ENCODE measurements at places on chromosomes 13 and 19.

- no peak for DNase-seq
These were observed 66.1 kb downstream of the LHFPL6 start for GRCh38 chr13:39536906-39537305.

DNA sequence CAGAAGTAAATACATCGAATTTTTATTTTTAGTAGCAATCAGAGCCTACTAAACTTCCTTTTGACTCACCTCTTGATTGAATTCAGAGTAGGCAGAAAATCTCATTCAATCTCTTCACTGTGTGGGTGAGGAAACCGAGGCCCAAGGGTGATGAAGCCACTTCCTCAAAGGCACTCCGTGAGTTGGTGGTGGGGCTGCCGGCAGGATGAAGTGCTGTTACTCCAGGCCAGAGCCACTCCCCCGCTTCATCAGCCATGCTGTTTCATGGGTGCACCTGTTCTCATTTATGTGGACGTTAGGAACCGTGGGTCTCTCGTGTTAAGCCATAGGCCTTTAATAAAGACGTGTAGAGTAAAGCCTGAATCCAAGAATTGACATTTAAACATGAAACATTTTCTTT is 13.2 kb downstream of the ING1 start:
- no peak for DNase-seq

DNA sequence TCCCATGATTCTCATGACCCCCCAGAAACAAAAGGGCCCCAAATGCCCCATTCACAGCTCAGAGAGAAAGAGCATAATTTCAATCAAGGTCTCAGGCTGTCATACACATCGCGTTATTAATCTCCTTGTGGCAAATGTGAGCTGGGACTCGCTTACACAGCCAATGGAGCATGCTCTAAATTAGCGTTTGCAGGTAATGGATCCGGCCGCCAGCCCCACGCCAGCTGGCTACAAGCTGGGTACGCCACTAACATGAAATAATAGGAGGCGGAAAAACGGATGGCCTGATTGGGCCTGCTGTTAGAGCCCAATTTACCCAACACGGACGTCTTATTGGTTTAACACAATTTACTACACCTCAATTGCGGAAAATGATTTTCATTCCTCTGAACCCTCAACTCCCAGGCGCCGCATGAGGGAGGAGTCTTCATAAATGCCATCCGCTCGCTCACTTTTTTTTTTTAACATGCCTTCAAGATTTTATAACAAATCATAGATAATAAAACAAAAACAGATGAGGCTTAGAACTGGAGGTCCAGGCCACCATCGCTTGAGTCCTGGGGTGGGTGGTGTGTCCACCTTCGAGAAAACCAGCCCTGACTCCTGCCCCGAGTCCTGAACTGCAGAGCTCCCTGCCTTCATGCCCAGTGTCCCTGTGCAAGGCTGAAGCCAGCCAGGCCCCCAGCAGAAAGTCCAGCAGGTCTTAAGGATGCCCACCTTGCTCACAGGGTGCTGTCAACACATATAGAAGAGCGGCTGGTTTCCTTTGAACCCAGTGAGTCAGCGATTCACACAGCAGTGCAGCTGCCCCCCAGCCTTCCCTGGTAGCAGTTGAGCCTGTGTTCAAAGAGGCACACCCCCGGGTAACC is 62.1 kb downstream of the PEPD start:
- no peak for DNase-seq

DNA sequence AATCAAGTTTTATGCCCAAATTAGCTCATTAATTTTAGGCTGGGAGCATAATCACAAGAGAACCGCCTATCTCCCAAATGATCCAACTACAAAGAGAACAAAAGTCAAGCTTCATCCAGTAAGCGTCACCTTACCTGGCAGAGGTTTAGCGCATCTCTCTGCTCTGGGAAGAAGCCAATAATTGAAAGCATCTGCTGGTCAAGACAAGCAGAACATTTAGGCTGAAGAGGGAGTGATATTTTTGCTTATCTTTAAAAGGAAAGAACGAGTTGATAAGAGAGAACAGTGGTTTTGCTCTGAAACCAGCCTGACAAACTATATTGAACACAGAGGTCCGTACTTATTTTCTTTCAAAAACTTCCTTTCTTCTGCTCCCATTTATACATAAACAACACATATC is 242.1 kb downstream of the ENOX1 start:
- no peak for DNase-seq

DNA sequence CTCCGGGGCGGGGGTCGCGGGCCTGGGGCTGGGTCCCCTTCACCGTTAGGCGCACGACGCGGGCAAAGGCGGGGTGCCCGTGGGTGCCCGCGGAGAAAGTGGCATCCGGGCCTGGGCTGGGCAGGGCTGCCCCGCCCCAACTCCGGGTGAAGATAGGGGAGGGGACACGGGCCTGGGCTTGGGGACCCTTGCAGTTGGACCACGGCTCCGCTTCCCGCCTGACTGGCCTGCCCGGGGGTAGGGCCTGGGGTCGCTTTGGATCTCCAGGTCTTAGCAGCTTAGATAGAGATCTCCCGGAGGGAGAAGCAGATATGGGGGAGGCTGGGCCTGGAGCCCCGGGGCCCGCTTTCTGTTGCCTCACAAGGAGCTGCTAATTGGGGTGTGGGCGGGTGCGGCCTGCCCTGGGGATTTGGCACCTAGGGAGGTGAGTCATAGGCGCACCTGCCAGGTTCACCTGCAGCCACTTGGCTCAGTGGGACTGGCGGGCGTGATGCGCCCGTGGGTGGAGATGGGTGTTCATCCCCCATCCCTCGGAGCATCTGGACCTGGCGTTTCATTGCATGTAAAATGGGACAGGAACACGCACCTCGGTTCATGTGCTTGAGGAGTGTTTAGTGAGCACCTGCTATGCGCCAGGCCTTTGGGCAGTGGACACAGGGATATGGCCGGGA is 585 bp downstream of the MAP1S start:
- no peak for DNase-seq

All from left cardiac atrium (tissue), 4 donors.